ENCODE measurements at places on chromosomes 5 and 9.

DNA sequence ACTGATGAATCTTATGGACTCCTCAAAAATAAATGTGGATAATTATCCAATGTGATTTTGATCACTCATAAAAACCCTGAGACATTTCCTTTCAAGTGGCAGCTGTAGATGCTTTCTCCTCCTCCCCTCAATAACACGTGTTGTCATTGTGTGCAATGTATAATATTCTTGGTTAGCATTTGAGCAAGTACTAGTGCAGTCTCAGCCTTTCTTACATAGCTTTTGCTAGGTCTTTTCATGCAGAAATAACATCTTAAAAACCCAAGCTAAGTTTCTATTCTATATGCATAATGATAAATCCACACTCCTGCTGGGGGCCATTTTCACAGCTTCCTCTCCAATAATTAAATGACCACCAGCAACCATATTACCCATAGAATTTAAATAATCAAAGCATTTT, 1835.2 kb upstream of the NUDT12 start:
- DNase-seq: no peak

- DNase-seq: no peak
These were observed 156.8 kb downstream of the CEP120 start for GRCh38 chr5:123266365-123266764.

DNA sequence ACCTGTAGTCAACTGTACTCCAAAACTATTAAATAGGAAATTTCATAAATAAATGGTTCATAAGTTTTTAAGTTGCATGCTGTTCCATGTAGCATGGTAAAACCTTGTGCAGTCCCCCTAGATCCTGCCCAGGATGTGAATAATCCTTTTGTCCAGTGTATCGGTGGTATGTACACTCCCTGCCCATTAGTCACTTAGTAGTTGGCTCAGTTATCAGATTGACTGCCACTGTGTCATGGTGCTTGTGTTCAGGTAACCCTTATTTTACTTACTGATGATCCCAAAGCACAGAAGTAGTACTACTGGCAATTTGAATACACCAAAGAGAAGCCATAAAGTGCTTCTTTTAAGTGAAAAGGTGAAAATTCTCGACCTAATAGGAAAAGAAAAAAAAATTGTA, 134.2 kb downstream of the RNF180 start:
- no peak for DNase-seq

GRCh38 chr5:148897842-148898241, 71.4 kb downstream of the ADRB2 start:
- DNase-seq: peak; percentile 65

DNA sequence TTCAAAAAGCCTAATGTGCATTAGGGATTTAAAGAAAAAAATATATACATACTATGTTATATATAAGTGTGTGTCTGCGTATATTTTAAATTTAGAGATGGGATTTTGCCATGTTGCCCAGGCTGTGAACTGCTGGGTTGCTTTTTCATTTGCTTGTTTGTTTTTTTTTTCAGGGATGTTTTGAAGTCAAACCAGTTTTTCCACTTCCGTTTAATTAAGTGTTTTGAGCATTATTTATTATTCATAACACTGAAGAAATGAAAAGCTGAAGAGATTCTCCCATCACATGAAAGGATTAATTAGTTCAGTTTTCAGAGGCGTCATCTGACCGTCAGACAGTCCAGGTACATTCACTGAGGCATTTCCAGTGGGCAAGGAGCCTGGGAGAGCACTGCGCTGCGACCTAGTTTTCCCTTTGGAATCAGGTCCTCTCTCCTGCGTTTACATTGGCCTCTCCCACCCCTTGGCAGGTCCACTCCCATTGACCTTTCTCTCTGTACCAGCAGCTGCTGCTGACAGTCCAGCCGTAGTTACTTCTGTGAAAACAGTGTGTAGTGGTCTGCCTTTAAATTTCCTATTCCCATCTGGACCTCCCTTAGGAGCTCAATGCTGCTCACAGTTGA, 26.0 kb downstream of the ARRDC3 start:
- no peak for DNase-seq

GRCh38 chr9:134946663-134947062, 29.0 kb upstream of the FCN1 start:
- no peak for DNase-seq

DNA sequence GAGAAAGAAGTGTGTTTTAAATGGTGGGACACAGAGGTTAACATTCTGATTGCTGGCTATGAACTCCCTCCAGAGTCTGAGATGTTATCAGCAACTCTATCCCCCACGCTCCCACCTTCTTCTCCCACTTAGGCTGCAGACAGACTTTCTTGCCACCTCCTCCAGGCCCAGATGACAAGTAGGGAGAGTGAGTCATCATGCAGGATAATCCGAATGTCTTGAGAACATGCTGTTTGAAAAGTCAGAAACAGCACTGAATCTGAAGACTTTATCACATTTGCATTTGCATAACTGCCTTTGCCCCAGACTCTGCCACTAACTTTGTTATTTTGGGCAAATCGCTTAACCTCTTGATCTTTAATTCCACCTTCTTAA, 139.8 kb downstream of the ESM1 start:
- DNase-seq: no peak
